NCI-H526 (cell line): ENCODE measurements at places on chromosomes 16 and 17.

DNA sequence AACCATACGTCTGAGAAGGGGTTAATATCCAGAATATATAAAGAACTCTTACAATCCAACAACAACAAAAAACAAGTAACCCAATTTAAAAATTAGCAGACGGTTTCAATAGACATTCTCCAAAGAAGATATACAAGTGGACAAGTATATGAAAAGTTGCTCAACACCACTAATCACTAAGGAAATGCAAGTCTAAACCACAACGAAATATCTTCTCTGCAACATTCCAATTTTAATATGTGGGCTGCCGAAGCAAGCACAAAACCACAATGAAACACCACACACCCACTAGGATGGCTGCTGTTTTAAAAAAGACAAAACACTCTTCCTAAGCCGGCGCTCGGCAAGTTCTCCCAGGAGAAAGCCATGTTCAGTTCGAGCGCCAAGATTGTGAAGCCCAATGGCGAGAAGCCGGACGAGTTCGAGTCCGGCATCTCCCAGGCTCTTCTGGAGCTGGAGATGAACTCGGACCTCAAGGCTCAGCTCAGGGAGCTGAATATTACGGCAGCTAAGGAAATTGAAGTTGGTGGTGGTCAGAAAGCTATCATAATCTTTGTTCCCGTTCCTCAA, 5.9 kb upstream of the SLC13A2 start:
- DNase-seq, result no peak

- no peak for DNase-seq
Measured at GRCh38 chr17:7951143-7951792, 19.3 kb downstream of the CNTROB start.

GRCh38 chr17:73667181-73667959, 23.1 kb upstream of the SDK2 start:
- peak; percentile 59 for DNase-seq

DNA sequence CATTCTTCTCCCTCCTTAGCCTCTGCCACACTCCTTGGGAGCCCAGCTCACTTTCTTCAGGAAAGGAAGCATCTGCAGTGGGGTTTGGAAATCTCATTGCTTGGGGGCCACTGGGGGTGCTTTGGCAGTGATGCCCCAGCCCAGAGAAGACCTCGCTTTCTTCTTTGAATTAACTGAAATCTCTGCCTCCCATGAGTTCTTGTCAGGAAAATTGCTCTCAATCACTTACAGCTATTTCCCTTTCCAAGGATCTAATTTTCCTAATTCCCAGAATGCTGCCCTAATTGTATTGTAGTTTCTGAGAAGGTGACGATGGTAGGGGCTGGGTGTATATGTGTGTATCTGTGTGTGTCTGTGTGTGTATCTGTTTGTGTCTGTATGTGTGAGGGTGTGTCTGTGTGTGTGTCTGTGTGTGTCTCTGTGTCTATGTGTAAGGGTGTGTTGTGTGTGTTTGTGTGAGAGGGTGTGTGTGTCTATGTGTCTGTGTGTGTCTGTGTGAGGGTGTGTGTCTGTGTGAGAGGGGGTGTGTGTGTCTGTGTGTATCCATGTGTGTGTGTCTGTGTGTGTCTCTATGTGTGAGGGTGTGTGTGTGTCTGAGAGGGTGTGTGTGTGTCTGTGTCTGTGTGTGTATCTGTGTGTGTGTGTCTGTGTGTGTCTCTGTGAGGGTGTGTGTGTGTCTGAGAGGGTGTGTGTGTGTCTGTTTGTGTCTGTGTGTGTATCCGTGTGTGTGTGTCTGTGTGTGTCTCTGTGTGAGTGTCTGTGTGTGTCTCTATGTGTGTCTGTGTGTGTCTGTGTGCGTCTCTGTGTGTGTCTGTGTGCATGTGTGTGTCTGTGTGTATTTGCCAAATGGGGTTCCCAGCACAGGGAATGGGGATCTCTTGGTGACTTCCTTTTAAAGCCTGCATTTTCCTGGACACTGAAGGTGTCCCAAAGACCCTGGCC, 83.5 kb upstream of the DNAJA2 start:
- no peak for DNase-seq

GRCh38 chr17:6035801-6036394, 34.3 kb upstream of the WSCD1 start:
- no peak for DNase-seq

DNA sequence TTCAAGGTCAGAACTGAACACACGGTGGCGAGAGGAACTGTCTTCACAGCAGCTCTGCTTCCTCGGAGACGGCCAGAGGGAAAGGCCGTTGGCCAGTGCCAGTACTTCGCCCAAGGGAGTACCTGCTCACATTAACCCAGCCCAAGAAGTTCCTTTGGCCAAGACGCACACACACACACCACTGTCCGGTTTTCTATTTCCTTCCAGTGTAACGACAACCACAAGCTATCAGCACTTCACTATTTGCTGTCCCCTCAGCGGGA, 744 bp upstream of the GGNBP2 start:
- DNase-seq, result no peak

- DNase-seq, result no peak
Measured at GRCh38 chr17:33387406-33387805, 94.3 kb upstream of the ASIC2 start.

- peak; percentile 70 for DNase-seq
Measured at GRCh38 chr17:58577696-58578095, 63.3 kb upstream of the MTMR4 start.

DNA sequence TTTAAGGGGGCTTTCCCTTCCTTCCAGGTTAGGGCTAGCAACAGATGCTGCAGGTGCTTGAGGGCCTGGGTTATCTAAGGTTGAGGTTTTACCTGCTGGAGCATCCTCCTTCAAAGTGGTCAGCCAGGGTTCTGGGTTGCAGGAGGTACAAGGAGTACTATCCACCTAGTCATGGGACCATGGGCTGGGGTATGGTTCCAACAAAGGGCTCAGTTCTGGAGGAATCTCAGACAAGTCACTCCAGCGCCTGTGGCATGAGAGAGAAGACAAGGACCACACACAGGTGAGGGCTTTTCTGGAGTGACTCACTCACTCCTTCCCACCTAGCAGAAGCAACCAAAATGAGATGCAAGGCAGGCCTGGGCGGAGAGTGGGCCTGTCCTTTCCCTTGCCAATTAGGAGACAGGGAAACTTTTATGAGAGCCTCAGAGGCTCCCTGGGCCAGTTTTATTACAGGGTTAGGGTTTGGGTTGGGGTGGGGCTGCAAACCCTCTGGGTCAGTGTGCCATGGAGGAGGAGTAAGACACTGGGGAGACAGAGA, 2.2 kb downstream of the MYO19 start:
- DNase-seq, result no peak

DNA sequence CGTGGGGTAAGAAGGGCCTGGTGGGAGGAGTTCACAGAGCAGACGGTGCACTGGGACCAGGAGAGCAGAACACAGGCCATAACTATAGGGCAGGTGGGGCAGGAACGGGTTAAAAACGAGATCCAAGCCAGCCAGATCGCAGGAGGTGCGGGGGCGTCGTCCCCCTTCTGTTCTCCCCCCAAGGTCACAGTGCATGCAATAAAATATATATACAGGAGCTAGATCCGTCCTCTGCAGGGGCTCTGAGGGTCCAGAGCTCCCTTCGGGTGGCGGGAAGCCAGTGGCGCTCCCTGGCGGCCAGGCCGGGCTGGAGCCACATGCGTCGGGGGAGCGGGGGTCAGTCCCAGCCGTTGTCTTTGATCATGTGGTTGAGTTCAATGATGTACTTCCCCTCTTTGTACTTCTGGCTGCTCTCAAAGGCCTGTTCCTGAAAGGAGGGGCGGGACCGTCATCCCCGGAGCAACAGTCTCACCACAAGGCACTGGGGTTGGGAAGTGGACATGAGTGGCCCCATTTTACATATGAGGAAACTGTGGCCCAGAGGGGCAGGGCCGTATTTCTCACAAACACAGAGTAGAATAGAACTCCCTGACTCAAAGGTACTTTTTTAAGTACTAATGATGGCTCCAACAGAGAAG, 768 bp upstream of the TBX6 start:
- peak; percentile 76 for DNase-seq

DNA sequence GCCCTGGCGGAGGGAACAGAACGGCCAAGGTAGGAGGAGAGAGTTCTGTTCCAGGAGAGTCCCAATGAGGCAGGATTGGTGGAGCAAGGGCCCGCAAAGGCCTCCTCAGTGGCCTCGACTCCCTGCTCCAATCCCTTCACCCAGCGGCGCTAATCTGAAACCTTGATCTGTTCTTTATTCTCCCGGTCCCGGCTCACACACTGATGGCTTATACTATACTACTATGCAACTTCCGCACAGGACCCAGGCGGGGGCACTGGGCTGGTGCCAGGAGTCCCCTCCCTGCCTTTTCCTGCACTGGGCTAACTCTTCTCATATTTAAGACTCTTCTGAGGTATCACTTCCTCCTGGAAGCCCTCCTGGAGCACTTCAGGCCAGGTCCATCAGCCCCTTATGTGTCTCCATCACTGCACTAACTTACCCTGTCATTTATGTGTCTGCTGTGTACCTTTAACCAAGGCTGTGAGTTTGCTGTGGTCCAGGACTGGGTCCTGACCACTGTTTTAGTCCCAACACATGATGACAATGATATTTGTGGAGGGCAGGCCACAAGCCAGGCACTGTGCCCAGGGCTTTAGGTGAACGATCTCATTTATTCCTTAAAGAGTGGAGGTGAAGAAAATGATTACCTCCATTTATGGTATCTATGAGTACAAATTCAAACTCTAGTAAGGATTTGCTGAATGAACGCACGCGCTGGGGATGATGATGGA, 6.8 kb downstream of the CCDC102A start:
- no peak for DNase-seq

DNA sequence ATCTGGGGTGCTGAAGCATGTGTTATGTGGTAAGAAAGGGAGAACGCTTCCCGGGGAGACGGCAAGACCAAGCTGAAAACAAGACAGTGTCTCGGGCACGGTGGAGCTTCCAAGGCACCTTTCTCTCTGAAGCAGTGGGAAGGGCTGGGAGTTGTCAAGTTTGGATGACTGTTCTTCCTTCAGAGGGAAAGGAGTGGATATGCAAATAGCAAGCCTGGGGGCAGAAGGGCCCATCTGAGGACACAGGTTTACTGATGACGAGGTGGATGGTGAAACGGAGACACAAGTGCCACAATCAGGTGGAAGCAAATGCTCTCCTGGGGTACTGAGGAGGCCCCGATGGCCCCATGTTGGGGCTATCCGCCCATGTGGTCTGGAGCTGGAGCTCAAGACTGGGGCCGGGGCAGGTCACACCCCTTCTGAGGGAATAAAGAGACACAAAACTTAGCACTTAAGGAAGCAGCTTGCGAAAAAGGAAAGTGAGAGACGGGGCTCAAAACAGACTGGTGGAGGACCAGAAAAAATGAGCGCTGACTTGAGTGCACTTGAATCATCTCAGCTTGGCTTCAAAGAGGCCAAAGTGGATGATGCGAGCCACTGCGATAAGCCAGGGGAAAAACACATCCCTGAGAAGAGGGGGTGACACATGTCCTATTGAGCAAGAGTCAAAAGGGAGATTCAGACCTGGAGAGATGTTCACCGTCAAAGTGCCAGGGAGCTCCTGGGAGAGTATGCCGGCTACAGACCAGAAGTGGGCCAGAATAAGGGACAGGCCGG, 34.8 kb upstream of the MTSS2 start:
- DNase-seq, result no peak

- DNase-seq, result no peak
Measured at GRCh38 chr17:82297280-82297713, 20.1 kb downstream of the CD7 start.

GRCh38 chr16:2692948-2693651, 10.8 kb downstream of the KCTD5 start:
- no peak for DNase-seq

- no peak for DNase-seq
Measured at GRCh38 chr16:11611871-11612664, 25.3 kb upstream of the LITAF start.

DNA sequence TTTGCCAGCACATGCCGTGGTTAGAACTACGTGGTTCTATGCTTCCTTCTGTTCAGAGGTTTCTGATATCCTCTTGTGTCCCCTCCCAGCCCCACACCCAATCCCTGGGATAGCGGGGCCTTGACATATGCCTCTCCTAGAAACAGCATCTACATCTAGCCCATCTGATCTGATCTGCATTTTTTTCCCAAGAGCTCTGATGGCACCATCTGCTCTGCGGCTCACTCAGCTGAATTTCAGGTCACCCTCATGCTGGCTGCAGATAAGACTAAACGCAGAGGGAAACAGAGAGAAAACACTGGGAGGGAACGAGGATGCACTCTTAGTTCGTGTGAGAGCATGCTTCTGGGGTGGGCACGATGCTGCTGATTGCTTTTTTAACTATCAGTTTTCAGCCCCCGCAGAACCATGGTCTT, 10.7 kb downstream of the WIPI1 start:
- DNase-seq, result no peak

DNA sequence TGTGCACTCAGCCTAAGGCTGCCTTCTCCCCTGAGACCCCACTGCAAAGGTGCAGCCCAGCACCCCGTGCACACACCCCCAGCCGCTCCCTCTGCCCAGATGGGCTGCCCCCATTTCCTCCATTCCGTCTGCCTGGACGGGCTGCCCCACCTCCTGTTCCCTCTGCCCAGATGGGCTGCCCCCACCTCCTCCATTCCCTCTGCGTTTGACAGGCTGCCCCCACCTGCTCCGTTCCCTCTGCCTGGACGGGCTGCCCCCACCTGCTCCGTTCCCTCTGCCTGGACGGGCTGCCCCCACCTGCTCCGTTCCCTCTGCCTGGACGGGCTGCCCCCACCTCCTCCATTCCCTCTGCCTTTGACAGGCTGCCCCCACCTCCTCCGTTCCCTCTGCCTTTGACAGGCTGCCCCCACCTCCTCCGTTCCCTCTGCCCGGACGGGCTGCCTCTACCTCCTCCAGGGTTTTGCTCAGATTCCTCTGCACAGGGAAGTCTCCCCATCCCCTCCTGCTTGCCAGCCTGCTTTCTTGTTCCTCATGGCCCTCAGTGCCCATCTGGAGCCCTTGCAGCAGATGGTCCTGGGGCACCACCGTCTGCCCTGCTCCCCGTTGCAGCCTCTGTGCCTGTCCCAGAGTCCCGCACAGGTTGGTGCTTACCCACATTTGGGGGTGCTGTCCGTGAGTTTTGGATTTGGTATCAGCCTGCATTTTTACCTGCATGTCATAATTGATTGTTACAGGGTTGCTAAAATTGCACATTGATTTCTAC, 23.4 kb upstream of the IL17C start:
- DNase-seq, result no peak

GRCh38 chr16:67930191-67930590, 1.5 kb downstream of the CTRL start:
- DNase-seq, result no peak

GRCh38 chr17:37458805-37459204, 30.9 kb upstream of the DUSP14 start:
- DNase-seq, result no peak

- no peak for DNase-seq
Measured at GRCh38 chr17:81110488-81111040, 54.7 kb upstream of the PVALEF start.

DNA sequence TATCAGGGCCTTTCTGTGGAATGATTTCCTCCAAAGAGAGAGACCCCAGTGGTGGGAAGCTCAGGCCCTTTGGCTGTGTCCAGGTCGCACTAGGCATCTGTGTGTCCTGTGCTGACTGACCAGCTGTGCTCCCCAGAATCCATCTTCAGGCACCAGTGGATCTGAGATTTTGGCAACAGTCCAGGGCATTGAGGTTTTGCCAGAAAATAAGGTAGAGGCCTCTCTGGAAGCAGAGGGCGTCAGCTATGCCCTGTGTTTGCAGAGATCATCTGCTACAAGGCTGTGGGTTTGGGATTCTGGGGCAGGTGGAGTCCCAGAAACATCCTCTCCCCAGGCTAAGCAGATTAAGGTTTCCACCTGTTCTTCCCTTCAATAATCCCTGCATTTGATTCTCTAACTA, 57.5 kb upstream of the TOB1 start:
- peak; percentile 49 for DNase-seq

- DNase-seq, result no peak
Measured at GRCh38 chr17:80527016-80527645, 17.5 kb upstream of the RPTOR start.
